Activated CD8-positive, alpha-beta T cell treated with anti-CD3 and anti-CD28 coated beads for 36 hours (primary cell): ENCODE measurements at places on chromosomes 1 and 21.

GRCh38 chr1:157404614-157405013 lies 147.7 kb downstream of the FCRL5 start:
- DNase-seq, result no peak

DNA sequence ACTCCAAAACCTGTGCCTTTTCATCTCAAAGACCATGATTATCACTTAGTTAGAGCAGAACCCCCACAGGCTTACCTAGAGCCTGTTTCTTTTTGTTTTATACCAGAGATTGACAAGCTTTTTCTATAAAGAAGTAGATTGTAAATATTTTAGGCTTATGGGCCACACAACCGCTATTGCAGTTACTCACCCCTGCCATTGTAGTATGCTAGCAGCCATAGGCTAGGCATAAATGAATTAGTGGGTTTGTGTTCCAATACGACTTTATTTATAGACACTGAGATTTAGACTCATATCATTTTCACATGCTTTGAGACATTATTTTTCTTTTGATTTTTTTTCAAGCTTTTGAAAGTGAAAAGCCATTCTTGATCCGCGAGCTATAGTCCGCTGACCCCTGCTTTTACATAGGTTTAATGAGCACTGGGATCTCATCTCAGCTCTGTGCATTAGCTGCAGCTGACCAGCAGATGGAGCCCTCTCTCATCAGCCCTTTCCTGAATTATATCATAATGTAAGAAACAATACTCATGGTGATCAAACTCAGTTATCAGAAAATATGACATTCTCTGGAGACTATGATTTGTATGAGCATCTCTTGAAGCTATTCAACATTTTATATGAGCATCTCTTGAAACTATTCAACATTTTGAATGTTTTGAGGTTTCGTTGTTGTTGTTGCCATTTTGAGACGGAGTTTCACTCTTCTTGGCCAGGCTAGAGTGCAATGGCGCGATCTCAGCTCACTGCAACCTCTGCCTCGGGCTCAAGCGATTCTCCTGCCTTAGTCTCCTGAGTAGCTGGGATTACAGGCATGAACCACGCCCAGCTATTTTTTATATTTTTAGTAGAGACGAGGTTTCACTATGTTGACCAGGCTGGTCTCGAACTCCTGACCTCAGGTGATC lies 111.9 kb upstream of the L1TD1 start:
- DNase-seq, result peak; percentile 55

GRCh38 chr1:10903421-10903820 lies 107.0 kb upstream of the CASZ1 start:
- DNase-seq, result no peak

- DNase-seq, result no peak
These were observed 34.6 kb upstream of the CHIT1 start for GRCh38 chr1:203264052-203264501.

GRCh38 chr1:167561753-167562152 lies 8.2 kb upstream of the CREG1 start:
- no peak for DNase-seq

DNA sequence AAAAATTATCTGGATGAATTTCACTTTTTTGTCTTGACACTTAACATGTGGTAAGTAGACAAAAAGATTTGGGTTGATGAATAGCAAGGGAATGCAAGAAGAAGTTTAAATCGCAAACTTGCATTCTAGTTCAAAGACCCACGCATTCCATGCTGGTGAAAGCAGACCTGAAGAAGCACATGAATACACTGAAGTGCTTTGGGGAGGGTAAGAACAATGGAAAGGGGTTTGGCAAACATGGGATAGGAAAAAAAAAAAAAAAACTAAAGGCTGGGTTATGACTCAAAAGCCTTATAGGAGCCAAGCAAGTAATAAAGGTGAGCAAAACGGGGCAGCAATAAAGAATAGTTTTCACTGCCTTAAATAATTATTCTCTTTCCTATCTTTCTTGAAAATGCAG lies 450.2 kb downstream of the LMO4 start:
- no peak for DNase-seq

GRCh38 chr1:77796695-77797405 lies 17.4 kb downstream of the MIGA1 start:
- DNase-seq, result no peak

DNA sequence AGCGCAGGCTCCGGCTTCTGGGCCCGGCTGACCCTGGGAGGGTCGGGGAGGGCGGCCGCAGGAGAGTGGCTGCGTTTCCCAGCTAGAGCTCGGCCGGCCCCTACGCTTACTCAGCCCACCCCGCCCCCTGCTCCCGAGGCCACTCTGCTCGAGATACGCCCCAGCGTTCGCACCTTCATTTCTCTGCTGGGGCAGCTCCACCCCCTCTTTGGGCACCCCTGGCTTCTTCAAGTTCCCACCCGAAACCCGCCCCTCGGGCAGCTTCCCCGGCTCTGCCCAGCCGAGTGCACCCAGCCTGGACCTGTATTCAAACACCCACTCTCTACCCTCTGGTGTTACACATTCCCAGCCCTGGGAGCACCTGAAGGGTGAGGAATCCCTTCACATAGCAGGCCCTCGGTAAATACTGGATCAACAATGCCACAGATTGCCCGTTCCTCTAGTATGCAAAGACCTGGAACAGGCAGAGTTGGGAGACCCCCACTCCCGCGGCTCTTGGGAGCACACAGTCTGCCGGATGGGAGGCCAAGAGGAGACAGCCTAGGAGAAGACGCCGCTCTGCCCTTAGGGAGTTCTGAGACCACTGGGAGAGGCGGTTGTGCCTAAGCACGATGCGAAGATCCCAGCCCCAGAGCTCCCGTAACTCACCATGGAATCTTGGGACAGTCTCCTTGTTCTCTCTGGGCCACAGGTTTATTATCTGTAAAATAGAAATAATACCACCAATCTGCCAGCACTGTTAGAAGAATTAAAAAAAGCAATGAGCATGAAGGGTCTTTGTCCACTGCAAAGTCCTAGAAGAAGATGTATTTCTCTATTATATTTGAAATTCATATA lies 566 bp upstream of the PAQR7 start:
- DNase-seq, result peak; percentile 66

DNA sequence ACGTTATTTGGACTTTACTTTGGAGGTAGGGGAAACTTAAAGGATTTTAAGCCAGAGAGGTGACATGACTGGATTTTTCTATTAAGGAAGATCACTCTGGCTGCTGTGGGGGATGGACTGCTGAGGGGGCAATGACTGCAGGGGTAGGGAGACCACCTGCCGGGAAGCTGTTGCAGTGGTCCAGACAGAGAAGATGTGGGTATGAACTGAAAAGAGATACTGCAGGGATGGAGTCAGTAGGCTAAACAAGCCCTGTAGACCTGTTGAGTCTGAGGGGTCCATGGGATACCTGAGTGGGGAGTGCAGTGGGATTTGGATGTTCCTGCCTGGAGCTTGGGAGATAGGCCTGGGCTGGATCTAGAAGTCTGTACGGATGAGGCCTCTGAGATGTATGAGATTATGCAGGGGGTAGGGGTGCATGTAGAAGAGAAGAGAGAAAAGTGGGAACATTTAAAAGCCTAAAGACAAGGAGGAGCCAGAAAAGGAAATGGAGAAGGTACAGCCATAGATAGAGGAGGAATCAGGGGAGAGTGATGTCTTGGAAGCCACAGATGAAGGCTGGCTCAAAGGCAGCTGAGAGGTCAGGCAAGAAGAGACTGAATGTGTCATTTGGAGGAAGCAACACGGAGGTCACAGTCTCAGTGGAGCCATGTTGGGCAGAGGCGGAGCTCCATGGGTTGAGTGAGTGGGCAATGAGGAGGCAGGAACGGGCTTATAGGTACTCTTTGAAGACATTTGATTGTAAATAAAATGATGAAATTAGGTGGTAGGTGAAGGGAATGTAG lies 25.9 kb upstream of the KCNA2 start:
- peak; percentile 48 for DNase-seq

DNA sequence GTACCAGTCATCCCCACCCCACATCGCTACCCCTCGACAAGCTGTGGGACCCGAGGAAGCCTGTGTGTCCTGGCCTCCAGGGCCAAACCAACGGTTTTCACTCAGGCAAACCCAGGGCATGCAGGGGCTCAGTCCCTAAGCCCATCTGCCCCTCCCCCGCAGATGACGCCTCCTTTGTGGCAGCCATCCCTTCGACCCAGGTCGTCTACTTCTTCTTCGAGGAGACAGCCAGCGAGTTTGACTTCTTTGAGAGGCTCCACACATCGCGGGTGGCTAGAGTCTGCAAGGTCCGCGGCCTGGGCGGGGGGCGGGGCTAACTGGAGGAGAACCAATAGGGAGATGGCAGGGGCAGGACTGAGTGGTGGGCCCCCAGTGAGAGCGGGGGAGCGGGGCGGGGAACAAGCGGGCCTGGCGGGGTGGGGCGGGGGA lies 7.4 kb downstream of the SEMA4A start:
- peak; percentile 80 for DNase-seq

- no peak for DNase-seq
These were observed 1.0 kb upstream of the ENO1 start for GRCh38 chr1:8879464-8879921.

DNA sequence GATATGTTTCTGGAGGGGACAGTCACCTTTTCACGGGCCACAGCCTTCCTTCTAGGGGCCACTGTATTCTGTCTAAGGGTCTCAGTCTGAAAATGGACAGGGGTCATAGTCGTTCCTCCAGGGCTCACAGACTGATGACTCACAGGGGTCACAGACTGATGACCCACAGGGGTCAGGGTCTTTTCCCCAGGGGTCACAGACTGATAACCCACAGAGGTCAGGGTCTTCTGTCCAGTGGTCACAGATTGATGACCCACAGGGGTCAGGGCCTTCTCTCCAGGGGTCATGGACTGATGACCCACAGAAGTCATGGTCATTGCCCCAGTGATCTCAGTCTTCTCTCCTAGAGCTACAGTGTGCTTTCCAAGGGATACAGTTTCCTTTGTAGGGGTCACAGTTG lies 12.8 kb downstream of the OVGP1 start:
- DNase-seq, result no peak

- DNase-seq, result no peak
These were observed 13.6 kb downstream of the TARDBP start for GRCh38 chr1:11026052-11026451.

GRCh38 chr21:44297525-44298290 lies 2.1 kb upstream of the PFKL start:
- DNase-seq, result peak; percentile 85

GRCh38 chr1:34444516-34444915 lies 267.8 kb downstream of the C1orf94 start:
- no peak for DNase-seq

- DNase-seq, result peak; percentile 55
These were observed 7.5 kb downstream of the MX2 start for GRCh38 chr21:41369105-41369919.

GRCh38 chr1:24277420-24278169 lies 41.6 kb upstream of the GRHL3 start:
- peak; percentile 39 for DNase-seq

DNA sequence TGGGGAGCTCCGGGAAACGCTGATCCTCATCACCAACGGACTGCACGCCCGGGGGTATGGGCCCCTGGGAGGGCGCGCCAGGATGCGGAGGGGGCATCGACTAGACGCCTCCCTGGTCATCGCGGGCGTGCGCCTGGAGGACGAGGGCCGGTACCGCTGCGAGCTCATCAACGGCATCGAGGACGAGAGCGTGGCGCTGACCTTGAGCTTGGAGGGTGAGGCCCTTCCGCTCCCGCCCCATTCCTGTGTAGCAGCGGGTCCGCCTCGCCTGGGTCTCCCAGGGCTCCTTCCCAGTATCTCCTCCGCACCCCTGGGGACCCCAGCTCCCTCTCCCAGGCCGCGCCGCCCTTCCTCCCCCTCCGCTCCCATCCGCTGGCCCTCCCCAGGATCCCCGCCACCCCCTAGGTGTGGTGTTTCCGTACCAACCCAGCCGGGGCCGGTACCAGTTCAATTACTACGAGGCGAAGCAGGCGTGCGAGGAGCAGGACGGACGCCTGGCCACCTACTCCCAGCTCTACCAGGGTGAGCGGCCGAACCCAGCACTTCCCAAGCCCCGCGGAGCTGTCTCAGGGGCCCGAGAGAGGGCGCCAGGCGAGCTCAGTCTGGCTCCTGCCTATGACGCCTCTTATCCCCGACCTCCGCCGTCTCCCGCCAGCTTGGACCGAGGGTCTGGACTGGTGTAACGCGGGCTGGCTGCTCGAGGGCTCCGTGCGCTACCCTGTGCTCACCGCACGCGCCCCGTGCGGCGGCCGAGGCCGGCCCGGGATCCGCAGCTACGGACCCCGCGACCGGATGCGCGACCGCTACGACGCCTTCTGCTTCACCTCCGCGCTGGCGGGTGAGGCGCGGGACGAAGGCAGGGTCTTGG lies 5.0 kb downstream of the HAPLN2 start:
- peak; percentile 58 for DNase-seq

GRCh38 chr1:156104065-156104810 lies 10.3 kb upstream of the LMNA start:
- DNase-seq, result peak; percentile 51

- no peak for DNase-seq
These were observed 78.9 kb upstream of the JAK1 start for GRCh38 chr1:65045022-65045817.

GRCh38 chr1:185973645-185974044 lies 239.5 kb downstream of the HMCN1 start:
- DNase-seq, result no peak

DNA sequence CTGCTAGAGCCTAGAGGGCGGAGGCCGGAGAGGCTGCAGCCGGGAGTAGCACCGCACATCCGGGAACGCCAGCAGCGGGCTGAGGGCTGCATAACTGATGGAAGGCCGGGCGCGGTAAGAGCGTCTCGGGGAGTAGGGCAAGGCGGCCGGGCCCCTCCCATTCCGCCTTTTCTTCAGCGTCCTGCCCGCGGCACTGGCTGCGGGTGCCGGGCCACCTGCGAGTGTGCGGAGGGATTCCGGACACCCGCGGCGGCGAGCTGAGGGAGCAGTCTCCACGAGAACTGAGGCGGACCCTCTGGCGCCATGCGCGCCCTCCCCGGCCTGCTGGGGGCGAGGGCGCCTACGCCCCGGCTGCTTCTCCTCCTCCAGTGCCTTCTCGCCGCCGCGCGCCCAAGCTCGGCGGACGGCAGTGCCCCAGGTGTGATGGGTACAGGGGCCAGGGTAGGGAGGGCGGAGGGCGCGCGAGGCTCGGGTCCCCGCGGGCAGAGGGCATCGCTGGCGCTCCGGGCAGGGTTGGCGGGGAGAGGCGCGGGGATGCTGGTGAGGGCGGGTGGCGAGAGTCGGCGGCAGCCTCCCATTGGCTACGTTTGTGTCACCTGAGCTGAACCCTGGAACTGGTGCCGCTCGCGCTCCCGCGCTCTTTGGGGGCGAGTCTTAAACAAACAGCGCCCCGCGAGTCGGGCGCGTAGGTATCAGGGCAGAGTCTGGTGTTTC lies 334.4 kb downstream of the SRGAP2C start:
- peak; percentile 94 for DNase-seq

DNA sequence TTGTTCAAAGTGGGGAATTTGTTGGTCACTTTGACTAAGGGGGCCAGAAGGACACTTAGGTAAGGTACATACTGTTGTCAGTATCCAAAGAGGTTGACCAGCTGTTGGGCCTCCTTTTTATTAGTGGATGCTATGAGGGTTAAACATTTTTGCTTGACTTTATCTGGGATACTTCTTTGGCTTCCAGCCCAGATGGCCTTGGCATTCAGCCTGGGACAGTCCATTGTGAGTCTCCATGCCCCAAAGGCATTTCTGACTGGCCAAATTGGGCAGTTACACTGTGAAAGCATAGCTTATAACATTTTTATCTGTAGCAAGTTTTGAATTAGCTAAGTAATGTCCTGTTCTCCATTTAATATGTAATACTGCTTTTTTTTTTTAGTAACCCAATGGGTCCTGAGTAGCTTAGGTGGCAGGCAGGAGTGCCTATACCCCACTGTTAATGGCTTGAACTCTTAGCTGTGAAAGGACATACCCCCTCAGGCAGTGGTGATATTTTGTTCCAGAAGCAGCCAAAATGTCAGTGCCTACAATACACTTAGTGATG lies 35.4 kb upstream of the CD1D start:
- DNase-seq, result no peak
